Stimulated activated naive CD4-positive, alpha-beta T cell treated with Interleukin-2 at 50 U/mL for 16 hours (primary cell): ENCODE measurements at places on chromosomes 1 and 21.

GRCh38 chr1:214551436-214552173 lies at the start of gene PTPN14:
Gene PTPN14 (minus strand): TSS chr1:214551602. CDS start chr1:214464803, 86,799 bp downstream.
- no peak for DNase-seq

- DNase-seq, result peak; percentile 41
These were observed 1.5 kb upstream of the COX20 start for GRCh38 chr1:244833734-244834542.

DNA sequence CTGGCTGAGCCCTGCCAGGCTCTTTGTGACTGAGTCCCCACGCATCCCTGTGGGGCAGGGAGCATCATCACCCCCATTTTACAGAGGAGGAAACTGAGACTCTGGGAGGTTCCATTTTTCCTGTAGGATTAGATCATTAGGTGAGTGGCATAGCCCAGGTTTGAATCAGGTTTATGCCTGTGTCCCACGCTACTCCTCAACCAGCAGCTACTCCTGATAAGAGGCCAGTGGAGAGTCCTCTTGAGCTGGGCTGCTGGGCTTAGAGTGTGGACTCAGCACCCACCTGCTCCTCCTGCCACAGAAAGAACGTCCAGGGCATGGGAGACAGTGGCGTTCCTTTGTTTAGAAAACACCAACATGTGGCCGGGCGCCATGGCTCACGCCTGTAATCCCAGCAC lies 30.7 kb downstream of the TNFRSF1B start:
- DNase-seq, result no peak

GRCh38 chr1:43438953-43439581 lies 14.7 kb downstream of the HYI start:
- no peak for DNase-seq

GRCh38 chr1:100699744-100700143 lies 19.8 kb upstream of the VCAM1 start:
- no peak for DNase-seq

DNA sequence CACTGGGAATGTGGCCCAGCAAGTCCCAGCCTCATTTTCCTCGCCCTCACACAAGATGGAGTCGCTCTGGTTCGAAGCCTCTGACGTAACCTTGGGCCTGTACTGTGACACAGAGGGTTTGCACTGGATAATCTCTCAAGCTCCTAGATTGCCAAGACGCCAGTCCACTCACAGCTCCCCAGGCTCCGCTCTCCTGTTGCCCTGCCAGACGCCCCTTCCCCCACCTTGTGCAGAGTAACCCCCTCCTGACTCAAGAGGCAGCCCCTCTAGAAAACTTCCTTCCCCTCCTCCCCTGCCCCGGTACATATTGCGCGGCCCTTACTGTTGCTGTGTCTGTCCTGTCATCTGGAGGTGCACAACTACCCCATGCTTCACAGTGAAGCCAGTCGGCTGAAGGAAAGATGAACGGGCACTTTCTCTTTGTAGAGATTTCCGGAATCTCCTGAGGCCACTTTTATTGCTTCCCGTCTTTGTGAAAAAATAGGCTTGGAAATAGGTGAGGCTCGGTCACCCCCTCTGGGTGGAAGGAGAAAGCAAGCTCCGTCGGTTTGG lies 981 bp upstream of the KIAA1614 start:
- DNase-seq, result no peak

DNA sequence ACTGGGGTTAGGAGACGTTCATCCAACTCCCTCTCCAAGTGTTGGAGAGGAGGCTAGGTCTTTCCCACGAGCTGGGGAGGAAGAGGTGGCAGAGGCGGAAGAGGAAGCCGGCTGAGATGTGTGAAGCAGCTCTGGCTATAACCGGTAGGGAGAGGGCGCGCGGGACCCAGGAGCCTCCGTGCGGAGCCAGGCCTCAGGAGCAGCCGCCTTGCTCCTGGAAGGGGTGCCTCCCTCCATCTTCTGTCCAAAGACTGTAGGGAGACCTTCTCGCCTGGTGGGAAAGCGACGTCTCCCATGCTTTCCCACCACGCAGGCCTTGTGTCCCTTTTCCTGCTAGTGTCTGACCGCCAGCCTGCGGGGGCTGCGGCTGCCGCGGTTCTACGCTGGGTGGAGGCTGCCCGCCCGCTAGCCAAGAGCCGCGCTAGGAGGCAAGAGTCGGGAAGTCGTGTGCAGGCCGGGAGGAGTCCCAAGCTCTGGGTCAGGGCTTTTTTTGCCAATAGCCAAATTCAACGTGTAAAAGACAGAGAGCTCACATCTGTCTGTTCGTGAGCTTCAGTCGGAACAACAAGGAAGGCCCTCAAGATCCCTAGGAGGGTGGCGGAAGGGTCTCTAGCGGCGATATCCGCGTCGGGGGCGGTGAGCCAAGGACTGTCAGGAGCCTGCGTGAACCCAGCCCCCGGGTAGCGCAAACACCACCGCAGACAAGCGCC lies 8.4 kb upstream of the NBPF11 start:
- no peak for DNase-seq

GRCh38 chr1:232096751-232097150 lies 470.2 kb downstream of the DISC1 start:
- DNase-seq, result no peak

DNA sequence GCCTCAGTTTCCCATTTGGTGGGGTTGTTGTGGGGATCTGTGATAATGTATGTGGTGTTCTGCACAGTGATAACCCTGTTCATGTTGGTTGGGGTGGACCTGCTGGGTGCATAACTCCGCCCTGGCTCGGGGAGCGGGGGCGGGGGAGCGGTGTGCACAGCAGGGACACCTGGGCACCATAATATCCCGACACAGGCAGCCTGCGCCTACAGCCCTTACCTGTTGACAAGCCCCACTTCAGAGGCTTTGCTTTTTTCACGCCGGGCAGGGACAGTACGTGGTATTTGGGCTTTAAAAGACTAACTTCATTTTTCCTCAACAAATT lies 48.0 kb upstream of the ACOT11 start:
- DNase-seq, result no peak

DNA sequence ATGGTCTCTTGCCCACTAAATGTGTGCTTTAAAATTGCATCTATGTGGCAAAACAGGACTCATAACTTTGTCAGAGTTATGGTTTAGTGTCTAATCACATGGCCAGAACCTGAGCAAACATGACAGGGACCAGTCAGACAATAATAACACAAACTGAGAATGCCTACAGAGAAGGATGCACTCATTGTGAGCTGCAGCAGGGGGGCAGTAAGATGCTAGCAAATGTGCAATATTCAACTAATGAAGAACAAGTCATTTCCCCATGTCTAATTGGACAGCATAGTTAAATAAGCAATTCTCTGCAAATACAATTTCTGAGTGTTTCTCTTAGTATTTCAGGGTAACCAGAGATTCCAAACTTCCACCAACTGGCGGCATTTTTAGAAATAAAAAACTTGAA lies 30.8 kb downstream of the SPAG17 start:
- DNase-seq, result no peak

- no peak for DNase-seq
These were observed 36.4 kb downstream of the ZNF697 start for GRCh38 chr1:119611701-119612113.

- DNase-seq, result no peak
These were observed 28.2 kb upstream of the DOCK7 start for GRCh38 chr1:62716397-62716796.

DNA sequence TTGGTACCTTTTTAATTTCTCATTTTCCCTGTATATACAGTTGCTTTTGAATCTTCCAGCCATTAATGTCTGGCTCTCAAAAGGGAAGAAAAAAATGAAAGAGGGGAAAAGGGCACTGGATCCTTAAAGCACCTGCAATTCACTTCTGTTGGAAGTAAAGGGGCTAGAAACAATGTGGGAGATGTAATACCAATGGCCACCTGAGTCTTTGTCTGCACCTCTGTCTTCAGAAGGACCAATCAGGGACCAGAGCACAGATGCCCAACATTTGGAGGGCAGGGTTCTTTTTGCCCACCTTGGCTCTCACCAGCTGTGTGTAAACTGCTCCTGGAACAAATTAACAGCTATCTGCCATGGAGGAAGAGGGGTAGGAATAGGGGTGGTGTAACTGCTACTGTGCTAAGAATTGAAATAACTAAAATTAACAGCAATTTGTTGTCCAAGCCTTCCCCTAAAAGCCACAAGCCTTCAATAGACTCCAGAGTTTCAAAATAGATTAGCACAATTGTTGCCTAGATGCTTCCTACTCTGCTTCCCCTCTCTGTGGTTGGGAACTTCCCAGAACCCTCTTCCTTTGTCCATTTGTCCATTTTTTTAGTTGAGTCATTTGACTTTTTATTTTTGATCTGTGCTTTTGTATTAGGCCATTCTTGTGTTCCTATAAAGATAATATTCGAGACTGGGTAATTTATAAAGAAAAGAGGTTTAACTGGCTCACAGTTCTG lies 11.5 kb upstream of the LRRC8B start:
- DNase-seq, result no peak

- DNase-seq, result no peak
These were observed 57.9 kb downstream of the DDAH1 start for GRCh38 chr1:85406887-85407533.
